ENCODE measurements at places on chromosomes 1 and 21.

GRCh38 chr1:156806512-156807440 is 9.9 kb downstream of the SH2D2A start:
- no peak for DNase-seq

GRCh38 chr1:111463029-111463683 is 10.6 kb upstream of the C1orf162 start:
- DNase-seq, result no peak

DNA sequence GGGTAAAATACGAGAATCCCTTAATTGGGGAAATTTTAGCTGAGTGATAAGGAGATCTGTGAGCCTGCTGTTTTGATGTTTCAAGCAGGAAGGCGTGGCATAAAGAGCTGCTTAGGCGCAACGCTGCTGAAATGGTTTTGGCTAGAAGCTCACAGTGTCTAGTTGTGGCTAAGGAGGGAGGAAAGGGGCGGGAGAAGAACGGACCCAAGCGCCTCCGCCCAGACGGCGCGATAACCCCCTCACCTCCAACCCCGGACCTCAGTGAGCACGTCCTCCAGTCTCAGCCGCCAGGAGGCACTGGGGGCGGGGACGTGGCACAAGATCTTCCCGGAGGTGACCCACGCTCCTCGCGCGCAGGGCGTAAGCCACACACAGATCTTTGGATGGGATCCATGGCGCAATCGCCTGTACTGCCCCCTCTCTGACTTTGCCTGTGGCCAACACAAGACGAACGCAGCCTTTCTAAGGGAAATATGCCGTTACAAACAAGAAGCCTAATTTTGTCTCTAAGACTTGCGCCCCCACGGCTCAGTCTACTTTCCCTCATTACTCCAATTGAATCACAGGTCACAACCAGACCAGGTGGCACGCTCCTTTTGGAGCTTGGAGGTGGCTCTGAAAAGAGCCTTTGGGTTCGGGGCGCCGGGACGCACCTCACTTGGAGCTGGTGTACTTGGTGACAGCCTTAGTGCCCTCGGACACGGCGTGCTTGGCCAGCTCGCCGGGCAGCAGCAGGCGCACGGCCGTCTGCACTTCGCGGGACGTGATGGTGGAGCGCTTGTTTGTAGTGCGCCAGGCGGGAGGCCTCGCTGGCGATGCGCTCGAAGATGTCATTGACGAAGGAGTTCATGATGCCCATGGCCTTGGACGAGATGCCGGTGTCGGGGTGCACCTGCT is 23.4 kb upstream of the RNF187 start:
- DNase-seq, result no peak

DNA sequence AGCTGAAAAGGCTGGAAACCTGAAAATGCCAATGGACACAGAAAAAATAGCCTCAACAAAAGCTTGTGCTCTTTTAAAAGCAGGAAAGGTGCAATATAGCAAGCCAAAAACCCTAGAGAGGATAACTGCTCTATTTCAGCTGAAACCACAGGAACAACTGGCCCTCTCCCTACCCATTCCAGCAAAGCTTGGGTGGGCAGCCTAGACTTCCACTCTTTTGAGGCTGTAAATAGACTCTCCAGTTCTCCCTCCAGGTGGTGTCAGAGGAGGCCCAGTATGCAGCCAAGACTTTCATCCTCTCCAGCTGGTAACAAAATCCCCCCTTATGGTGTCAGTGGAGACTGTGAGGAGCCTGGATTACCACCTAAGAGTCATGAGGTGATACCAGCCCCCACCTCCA is 206.9 kb upstream of the PLD5 start:
- DNase-seq, result no peak

GRCh38 chr1:10779841-10780240 is 16.6 kb downstream of the CASZ1 start:
- DNase-seq, result no peak

DNA sequence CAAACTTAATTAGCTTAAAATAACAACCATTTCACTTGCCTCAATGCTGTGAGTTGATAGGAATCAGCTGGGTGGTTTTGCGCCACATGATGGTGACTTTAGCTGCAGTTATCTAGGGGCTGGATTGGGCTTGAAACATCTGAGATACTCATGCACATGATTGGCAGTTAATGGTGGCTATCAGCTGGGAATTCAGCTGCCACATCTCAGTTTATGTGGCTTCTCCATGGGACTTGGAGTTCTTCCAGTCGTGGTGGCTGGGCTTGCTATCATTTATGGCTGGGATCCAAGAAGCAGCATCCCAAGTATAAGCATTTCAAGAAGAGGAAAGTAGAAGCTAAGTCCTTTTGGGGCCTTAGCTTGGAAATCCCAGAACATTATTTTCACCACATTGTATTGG is 36.4 kb downstream of the PDC start:
- DNase-seq, result no peak

- no peak for DNase-seq
These were observed 398.9 kb downstream of the MATN1 start for GRCh38 chr1:30324251-30325084.

- DNase-seq, result no peak
These were observed 20.6 kb downstream of the ABCD3 start for GRCh38 chr1:94438692-94439276.

DNA sequence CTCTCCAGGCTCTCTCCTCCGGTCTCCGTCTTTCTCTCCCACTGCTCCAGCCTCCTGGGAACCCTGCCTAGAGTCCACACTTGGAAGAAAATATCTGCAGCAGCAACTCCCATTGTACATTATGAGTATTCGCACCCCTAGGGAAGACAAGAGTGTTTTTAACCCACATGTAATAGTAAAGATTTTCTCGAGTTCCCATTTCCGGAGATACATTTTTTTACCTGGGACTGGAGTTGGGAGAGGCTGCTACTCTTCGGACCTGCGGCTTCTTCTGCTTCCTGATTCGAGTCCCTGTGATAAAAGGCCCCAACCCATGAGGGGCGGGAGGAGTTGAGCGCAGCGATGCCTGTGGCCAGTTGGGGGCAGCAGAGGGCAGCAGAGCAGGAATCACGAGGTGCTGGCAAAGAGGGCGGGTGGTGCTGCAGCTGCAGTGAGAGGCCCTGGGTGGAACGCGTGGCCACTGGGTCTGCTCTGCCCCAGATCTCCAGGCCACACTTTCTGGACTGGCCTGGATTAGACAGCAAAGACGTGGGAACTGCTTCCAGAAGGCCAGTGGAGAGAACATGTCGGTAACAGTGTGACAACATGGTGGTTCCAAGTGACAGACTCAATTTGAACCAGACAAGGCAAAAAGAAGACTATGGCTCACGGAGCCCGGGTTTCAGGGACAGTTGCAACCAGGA is 221.0 kb upstream of the CSF3R start:
- DNase-seq, result peak; percentile 2

- DNase-seq, result no peak
These were observed 283.8 kb downstream of the SDCCAG8 start for GRCh38 chr1:243539636-243540035.

DNA sequence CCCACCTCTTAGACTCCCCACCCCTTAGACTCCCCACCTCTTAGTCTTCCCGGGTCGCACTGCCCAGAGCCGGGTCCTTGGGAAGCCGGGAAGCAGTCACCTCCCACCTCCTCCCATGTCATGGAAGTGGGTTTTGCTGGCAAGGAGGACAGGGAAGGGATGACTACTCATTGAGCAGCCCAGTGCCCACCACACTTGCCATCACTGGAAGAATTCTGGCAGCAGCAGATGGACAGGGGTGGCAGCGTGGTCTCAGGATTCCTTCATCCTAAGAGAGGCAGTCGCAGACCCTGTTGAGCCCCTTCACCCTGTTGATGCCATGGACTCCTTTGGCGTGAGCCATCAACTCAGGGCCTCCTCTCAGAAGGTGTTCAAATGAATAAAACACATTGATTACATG is 140.8 kb downstream of the PGBD5 start:
- no peak for DNase-seq

DNA sequence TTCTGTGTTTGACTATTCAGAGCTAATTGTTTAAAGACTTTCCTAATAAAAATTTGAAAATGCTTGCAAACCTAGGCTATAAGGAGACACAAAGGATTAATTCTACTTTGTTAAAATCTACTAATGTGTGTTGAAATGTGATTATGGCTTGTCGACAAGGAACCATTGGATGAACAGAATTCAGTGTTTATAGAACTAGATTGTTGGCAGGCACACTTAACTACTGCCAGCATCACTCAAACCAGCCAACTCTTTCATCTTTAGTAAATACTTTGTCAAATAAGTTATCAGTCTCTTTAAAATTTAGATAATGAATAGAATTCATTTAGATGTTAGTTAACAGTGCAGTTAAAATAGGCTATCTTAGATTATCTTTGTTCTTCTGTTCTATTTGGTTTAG is 27.6 kb downstream of the HS2ST1 start:
- DNase-seq, result no peak

- DNase-seq, result no peak
These were observed 22.1 kb downstream of the ACOT11 start for GRCh38 chr1:54570161-54570560.

GRCh38 chr21:28754862-28755261 is 237.8 kb downstream of the LTN1 start:
- no peak for DNase-seq

DNA sequence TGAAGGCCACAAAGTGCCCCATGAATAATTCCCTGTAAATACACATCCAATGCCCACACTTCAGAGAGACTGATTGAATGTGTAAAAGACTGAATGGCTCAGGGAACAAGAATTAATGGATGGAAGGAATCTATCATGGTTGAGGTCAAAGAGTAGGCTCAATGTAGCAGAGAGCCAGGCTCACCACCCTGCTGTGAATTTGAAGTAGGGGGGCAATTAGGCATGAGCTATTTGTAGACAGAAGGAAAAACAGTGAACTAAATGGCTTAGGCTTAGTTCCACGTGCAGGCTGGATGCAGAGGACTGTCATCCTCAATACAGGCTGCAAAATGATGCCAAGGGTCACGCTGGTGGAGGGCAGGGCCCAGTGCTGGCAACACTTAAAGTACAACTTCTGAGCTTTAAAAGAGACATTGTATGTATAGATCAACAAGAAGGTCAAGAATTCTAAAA is 22.9 kb upstream of the IGSF3 start:
- no peak for DNase-seq

DNA sequence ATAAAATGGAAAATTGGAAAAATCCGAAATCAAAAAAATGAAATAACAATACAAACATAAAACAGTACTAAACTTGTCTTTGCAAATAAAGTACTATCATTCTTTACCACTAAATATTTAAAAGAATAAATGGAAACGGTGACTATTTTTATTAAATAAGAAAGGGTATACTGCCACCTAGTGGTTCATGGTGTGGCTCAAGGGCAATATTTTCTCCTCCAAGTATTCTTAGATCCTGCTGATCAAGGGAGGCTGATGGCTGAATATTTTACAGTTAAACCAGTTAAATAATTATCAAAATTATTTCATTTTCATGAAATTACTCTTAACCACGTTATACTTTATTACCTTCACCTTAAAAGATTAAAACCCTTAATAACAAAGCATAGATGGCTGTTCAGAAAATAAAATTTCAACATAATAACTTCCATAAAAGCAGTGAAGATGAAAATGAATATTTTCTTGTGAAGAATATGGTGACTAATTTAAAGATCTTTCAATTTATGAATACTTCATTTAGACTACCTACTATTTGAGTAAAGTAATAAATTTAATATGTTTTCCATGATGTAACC is 1793.9 kb downstream of the NCAM2 start:
- peak; percentile 4 for DNase-seq

DNA sequence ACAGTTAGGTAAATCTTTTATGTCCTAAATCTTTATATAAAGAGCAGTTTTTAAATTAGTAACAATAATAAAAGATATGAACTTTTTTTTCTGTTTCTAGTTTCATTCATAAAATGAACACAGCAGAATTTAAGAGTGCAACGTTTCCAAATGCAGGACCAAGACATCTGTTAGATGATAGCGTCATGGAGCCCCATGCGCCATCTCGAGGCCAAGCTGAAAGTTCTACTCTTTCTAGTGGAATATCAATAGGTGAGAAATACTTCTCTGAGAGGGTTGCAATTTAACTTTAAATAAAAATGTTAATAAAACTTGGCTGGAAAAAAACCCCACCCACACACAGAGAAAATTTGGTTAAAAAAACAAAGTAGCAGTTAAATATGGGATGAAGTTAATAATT is 15.0 kb upstream of the ANGPTL1 start:
- no peak for DNase-seq

- no peak for DNase-seq
These were observed 39.6 kb downstream of the MORN1 start for GRCh38 chr1:2351723-2352122.

DNA sequence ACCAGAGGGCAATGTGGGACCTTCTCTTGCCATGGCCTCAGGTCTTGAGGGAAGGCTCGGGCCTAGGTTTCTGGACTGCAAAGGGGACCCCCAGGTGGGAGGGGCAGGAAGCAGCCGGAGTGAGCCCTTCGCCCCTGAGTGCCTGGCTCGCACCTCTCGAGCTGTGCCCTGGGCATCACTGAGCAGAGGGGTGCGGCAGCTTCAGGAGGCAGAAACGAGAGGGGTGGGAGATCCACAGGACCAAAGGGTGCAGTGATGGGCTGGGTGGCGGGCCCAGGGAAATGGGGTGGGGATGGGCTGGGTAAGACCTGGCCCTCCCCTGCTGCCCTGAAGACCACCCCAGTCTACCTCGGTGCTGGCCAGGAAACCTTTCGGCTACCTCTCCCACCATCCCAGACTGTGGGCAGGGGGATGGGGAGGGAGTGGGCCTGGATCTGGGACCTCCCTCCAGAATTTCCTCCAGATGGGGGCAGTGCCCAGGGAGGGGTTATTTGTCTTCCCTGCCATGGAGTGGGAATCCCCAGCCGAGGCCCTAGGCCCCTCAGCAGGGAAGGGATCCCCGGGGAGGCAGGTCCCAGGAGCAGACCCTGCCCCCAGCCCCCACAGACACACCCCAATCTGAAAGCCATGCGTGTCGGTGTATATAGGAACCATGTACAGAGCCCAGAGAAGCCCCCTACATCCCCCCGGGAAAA is 21.3 kb downstream of the A3GALT2 start:
- no peak for DNase-seq

DNA sequence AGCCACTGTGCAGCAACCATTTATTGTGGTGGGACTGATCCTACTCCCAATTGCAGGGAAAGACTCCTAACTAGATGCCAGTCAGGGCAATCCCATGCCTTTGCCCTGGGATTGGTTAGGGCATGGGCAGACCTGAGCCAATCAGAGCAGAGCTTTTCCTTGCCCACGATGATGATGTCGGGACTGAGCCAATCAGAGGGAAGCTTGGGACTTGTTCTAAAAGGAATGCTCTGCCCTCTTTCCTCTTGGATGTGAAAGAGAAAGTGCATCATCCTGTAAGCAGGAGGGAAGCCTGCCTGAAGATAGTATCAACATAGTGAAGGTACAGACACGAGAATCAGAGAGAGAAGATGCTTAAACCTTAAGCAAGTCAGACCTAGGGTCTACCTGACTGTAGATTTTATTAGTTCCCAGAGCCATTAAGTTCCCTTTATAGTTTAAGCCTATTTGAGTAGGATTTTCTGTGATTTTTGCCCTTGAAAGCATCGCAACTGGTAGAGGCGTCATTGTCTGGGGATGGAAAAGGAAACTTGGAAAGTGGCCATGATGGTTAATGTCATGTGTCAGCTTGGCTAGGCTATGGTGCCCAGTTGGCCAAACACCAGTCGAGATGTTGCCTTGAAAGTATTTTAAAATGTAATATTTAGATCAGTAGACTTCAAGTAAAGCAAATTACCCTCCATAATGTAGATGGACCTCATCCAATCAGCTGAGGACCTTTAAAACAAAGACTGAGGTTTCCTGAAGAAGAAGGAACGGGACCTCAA is 19.9 kb downstream of the IRF2BP2 start:
- DNase-seq, result no peak

All from GM04504 (cell line).